ENCODE measurements at places on chromosomes 7 and 10.

- no peak for DNase-seq
These were observed 218.2 kb upstream of the KMT2E start for GRCh38 chr7:104795616-104796398.

GRCh38 chr7:31640381-31640780, 46.6 kb upstream of the PPP1R17 start:
- DNase-seq = no peak

DNA sequence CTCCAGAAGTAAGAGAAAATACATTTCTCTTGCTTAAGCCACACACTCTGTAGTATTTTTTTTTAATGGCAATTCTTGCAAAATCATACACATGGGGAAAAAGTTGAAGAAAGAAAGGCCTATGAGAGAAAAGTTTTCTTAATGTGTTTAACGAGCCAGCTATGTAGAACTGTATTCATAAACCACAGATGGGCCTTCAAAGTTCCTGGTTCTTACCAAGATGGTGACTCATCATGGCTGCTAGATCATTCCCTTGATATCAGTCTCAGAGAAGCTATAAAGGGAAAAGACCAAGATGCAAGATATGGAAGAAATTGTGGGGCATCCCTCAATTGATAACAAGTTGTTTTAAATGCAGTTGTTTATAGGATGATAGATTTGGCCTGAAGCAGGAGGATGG, 992.7 kb upstream of the MBL2 start:
- DNase-seq = no peak

DNA sequence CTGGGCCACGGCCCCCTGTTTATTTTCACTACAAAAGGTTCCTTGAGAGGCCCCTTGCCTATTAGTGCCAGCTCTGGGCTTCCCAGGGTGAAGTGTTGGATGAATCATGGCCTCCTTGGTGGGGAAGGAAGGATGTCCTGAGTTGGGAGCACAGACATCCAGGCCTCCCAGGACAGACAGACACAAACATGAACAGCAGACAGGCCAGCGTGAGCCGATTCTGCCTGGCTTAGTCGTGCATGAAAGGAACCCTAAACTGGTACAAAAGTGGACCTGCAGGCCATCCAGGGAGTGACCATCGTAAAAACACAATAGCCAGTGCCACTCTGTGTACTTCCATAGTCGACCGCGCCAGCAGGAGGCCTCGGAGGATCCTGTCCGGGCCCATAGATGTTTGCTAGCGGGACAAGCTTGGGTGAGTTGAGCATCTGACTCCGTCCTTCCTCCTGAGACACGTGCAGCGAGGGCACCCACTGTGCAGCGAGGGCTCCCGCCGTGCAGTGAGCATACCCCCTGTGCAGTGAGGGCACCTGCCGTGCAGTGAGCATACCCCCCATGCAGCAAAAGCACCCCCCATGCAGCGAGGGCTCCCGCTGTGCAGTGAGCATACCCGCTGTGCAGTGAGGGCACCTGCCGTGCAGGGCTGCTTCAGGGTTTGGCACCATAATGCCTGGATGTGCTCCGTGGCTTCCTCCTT, 51.3 kb upstream of the PRKAR1B start:
- DNase-seq = no peak

GRCh38 chr7:38070718-38071117, 107.3 kb upstream of the STARD3NL start:
- DNase-seq = no peak

DNA sequence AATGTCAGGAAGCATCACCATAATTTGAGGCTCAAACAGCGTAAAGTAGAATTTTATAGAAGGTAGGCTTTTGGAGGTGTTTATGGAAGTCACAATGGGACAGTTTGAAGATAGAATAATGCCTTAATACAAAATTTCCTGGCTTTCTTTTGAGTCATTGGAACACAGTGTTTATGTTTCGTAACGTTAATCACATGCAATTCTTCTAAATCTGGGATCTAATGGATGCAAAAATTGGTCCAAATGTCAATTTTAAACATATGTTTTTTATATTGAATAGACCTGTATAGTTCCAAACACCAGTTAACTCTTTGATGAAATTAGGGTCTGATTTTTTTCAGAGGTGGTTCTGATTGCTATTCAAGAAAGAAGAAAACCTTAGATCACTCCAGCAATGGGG, 86.5 kb upstream of the HPS1 start:
- DNase-seq = no peak

GRCh38 chr7:75985009-75985517, 9.3 kb downstream of the TMEM120A start:
- DNase-seq = no peak

All from Caco-2 (cell line).